ENCODE measurements at places on chromosomes 12 and 14.

GRCh38 chr14:96167224-96168148 lies 37.2 kb upstream of the BDKRB2 start:
- no peak for DNase-seq

GRCh38 chr14:54767139-54767431 lies 135.5 kb downstream of the GCH1 start:
- DNase-seq, result no peak

- DNase-seq, result no peak
These were observed 553 bp upstream of the CATSPERB start for GRCh38 chr14:91732439-91732838.

DNA sequence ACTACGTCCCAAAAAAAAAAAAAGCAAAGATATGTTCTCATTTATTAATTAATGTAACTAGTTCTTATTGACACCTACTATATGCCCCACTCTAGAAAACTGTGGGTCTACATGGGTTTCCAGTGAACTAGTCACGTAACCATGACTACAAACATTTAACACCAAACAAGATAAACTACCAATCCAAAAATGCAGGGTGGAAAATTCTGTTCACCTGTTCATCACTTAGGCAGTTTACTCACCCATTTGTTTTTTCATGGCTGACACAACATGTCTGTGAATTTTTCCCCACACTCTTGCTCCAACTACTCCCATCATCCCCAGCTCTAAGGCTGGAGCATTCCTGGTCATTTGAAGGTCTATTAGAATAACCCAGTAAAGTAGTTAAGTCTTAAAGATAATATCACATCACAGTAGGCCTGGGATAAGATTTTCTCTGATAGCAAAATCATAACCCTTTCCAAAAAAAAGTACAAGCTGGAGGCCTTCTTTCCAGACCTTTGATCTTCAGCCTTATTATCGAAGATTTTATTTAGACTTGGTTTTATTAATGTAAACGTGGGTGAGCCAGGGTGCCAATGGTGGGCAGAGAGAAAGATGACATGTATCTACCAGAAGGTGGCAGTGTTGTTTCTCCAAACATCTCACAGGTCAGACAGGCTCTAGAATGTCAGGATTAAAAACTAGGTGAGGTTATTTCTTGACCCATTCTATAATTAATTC lies 61.6 kb upstream of the DAAM1 start:
- peak; percentile 39 for DNase-seq

- DNase-seq, result no peak
These were observed at the start of gene SLC24A4 for GRCh38 chr14:92323011-92323915. TSS of gene SLC24A4 (plus strand) at chr14:92323165. CDS start at chr14:92323831, 666 bp downstream.

DNA sequence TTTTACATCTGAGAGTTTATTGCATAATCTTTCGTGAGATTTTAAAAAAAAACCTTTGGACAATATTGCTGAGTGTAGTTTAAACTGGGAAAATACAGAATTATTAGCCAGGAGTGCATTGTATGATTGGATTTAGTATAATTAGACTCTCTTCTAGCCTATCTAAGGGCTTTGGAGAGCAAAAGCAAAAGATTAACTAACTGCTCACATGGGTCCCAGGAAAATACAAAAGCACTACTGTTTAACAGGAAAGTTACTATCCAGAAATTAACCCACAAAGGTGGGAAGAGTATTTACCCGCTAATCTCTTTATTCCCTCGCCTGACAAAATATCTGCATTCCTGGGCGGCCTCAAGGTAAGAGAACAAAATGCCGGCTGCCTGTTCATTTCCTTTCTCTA lies 309.5 kb downstream of the ATXN7L3B start:
- DNase-seq, result no peak

DNA sequence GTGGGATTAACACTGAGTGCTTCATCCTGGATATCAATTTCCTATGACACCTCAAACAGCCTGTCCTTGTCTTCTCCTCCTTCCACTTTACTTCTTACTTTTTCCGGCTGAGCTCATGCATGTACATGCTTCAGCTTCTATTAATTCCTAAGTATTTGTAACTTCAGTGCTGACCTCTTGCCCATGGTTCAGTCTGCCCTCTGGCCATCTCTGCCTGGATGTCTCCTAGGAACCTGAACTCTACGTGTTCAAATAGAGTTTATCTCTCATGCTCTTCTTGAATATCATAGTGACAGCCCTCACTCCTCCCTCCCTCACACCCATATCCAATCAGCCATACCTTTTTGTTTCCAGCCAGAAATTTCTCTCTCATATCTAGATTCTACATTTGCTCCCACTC lies 141.6 kb downstream of the ATP23 start:
- DNase-seq, result no peak

GRCh38 chr12:59444932-59445331 lies 150.9 kb upstream of the SLC16A7 start:
- no peak for DNase-seq

- no peak for DNase-seq
These were observed 34.2 kb downstream of the ABCC9 start for GRCh38 chr12:21906919-21907493.

GRCh38 chr12:109476807-109477184 lies 304 bp downstream of the KCTD10 start:
- no peak for DNase-seq

DNA sequence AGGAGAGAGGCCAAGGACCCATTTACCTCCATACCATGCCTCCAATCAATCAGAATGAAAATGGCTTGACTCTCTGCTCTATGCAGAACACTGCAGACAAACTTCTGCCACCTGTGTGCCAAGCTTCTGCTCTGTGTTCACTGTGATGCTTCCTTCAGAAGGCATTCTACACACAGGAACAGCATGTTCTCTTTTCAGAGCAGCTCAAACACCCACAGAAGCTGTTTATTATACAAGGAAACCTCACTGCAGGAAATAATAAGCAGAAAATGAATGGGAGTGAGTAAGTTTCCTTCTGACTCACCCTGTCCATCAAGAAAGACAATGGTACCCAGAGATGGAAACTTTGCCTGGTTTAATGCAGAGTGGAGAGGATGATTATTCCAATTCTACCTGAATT lies 2.4 kb upstream of the ESR2 start:
- no peak for DNase-seq

- DNase-seq, result no peak
These were observed 132.6 kb upstream of the GARIN2 start for GRCh38 chr14:67056684-67057083.

- no peak for DNase-seq
These were observed 75.6 kb upstream of the FRMD6 start for GRCh38 chr14:51576117-51576430.

DNA sequence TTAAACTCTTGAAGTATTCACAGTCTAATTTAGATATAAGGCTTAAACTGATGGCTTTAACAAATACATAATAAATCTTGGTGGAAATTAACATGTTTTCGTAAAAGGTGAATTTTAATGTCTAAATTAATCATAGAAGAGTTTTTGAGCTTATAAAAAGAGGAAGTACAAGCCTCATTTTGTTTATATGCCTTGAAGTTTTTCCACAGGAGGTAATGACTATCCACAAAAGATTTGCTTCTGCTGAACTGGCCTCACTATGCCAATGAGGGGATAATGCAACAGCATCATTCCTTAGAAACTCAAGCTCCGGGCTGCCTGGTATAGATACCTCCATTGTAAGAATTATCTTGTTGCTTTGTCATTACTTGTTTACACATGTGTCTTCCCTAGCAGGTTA lies 175.6 kb downstream of the DUSP6 start:
- DNase-seq, result no peak

- DNase-seq, result no peak
These were observed 214.9 kb downstream of the CNTN1 start for GRCh38 chr12:40907115-40907527.

DNA sequence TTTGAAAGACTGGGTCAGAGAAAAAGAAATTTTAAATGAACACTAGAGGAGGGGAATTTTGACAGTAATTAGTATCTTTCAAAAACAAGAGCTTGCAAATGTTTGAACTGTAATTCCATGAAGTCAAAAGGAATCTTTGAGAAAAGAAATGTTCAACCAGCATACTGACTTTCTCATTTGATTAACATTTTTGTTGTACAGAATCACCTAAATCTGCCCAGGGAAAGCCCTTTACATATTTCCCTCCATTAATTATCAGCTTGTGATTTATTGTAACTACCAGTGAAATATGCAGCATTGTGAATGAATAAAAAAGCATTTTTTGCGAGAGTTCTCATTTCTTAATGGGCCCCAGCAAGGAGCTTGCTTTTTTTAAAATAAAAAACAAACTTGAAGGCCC lies 61.2 kb upstream of the CCDC91 start:
- DNase-seq, result no peak

DNA sequence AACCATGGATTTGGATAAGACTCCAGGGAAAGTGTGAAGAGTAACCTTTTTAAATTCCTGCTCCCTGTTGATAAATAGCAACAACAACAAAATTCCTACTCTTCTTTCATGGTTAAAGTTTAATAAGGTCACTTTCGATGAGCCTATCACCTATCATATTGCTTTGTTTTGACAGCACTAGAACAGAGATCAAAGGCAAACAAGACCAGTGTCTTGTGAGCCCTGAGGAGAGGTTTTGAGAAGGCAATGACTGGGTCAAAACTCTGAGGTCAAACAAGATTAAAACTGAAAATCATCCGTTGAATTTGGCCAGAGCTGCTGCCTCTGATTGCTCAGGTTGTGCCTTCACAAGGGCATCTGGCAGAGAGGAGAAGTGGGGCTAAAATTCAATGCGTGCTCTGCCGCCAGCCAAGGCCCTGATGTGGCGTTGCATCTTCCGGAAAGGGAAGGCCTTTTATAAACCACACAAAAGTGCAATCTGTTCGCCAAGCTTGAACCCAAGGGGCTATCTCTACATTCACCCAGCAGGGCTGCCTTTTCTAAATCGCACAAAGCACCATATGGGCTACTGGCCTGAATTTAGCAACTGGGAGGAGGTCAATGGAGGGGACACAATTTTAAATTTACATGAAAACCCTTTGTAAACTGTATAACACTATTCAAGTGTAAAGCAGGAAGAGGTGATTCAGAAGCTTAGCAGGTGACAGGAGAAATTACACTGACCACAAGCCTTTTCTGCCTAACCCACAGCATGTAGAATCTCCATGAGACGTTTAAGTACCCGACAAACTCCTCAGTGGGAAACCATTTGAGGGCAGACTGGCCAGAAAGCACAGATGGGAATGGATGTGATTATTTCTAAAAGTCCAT lies 140.8 kb downstream of the DAD1 start:
- no peak for DNase-seq

- no peak for DNase-seq
These were observed 24.5 kb upstream of the ULK1 start for GRCh38 chr12:131869871-131870418.

DNA sequence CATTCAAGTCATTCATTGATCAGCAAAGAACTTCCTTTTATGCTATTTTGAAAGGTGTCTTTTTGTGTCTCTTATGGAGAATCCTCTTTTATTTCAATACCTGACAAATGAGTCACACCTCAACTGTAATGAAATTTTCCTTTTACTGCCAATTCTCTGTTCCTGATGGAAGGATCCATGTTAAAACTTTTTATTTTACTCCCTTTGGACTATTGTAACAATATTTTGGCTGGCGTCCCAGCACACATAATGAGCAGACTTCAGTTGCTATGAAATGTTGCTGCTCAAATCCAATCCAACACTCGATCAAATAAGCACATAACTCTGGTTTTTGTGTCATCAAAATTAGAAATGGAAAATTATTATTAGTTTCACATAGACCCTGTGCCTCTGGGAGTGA lies 21.9 kb upstream of the SLC15A5 start:
- no peak for DNase-seq

GRCh38 chr14:97264516-97265230 lies 467.5 kb downstream of the VRK1 start:
- DNase-seq, result no peak

DNA sequence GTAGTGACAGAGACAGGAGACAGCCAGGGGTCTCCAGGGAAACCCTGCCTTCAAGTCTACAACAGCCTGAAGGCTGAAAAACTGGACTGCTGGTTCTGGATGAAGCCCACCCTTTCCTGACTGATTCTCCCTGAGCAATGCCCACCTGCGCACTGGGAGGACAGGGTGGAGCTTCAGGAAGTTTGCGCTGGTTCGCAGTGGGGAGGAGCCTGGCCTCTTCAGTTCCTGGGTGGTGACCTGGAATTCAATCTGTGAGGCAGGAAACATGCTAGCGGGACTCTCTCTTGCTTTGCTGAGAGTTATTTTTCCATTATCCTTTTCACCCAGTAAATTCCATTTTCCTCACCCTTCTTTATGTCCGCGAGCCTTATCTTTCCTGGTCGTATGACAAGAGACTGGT lies 600.8 kb downstream of the TRHDE start:
- no peak for DNase-seq

DNA sequence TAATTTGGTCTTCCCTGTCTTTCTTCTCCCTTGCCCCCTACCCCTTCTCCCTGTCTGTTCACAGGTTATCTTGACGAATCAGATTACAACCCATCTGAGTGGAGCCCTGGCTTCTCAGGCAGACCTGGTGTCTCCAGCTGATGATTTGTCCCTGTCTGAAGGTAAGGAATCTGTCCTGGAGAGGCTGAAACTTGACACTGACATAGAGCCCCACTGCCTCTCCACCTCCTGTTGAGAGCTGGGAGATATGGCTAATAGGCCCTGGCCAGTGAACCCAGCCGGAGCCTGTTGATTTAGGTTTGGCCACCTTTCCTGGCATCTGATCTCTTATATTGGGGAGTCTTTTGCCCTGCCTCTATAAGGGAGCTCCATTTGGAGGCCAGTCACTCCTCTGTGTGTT lies 472.2 kb downstream of the RAD51B start:
- DNase-seq, result no peak

DNA sequence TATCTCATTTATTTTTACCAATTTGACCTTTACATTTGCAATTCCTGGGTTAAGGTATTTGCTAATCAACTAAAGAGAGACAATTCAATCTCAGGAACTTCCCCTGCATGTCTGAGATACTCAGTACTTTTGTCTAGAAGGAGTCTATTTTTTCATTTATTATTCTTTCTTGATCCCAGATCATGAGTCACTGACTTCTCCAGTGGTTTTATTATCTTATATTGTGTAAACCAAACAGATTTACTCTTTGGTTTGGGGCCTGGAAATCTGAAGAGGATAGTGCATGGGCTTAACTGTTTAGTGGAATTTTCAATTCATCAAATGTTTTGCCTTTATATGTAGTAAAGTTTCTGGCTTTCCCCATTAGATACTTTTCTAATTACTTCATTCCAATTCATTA lies 185.4 kb downstream of the ALG10B start:
- DNase-seq, result no peak
